T-helper 9 cell (primary cell): ENCODE measurements at places on chromosomes 16 and 17.
A peak's percentile ranks its signal among the peaks of the same experiment; 100 is the strongest.

GRCh38 chr17:36500745-36501225 lies 14.3 kb downstream of the ZNHIT3 start:
- DNase-seq: no peak

- no peak for DNase-seq
These were observed 151.2 kb downstream of the TANC2 start for GRCh38 chr17:63116967-63117830.

DNA sequence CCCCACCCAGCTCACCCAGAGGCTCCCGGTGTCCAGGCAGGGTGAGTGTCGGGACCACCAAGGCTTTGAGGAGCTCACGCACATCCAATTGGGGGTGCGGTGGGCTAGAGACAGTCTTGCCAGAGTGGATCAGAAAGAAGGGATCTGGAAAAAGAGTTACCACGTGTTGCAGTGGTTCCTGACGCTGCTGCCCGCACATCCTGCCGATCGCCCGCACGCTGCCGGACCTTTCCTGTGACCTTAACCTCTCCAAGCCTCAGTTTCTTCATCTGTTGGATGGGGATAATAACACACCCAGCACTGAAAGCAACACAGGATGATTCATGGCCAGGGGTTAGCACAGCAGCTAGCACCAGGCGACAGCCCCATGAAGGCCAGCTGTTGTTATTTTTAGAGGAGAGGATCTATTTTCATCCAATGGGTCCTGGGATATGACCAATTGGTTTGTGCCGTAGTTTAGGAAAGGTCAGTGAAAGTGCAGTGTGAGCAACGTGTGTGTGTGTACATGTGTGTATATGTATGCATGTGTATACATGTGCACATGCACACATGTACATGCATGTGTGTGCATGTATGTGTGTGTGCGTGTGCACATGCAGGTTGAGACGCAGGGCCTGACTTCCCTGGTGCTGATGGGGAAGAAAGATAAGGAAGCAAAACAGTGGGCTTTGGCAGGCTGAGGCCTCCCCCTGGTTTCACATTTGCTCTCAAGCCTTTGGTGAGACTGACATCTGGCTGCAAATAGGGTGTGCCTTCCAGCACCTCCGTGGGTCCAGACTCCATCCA lies 2.5 kb downstream of the ITGAX start:
- DNase-seq: no peak

DNA sequence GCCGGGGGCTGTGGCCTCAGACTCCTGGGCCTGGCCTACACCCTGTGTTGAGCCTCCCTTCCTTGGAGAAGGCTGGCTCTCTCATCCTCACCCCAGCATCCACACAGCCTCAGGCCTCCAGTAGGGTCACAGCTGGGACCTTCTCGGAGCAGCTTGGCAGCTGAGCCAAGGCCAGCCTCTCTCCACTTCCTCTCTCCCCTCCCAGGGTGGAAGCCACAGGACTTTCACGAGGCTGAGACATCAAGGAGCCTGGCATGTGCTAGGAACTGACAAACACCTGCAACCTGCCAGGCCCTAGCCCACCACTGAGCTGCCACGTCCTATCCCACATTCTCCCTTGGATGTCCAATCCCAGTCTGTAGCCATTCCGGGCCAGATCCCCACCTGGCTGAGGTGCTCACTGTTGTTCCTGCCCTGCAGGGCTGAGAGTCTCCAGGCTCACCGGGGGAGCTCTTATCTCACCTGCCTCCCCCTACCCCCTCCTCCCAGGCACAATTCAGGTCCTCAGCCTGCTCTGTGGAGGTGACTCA lies 3.1 kb downstream of the MMP15 start:
- DNase-seq: no peak

- no peak for DNase-seq
These were observed 407 bp downstream of the MCRIP1 start for GRCh38 chr17:81832608-81833159.

DNA sequence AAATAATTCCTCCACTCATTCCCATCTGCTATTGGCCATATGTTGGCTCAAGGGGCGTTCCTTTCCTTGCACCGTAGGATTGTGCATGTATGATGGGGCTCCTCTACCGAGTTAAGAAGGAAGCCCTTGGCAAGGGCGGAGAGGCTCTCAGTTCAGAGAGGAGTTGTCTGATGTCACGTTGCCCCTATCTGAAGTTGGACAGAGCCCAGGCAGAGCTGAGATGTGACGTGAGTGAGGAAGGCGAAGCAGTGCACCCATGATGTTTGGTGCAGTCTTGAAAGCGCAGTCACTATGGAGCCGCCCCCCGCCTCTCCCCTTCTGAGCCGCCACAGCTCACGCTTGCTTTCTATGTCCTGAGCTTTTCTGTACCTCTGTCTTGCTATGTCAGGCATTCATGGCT lies 40.7 kb downstream of the CDH13 start:
- DNase-seq: no peak

DNA sequence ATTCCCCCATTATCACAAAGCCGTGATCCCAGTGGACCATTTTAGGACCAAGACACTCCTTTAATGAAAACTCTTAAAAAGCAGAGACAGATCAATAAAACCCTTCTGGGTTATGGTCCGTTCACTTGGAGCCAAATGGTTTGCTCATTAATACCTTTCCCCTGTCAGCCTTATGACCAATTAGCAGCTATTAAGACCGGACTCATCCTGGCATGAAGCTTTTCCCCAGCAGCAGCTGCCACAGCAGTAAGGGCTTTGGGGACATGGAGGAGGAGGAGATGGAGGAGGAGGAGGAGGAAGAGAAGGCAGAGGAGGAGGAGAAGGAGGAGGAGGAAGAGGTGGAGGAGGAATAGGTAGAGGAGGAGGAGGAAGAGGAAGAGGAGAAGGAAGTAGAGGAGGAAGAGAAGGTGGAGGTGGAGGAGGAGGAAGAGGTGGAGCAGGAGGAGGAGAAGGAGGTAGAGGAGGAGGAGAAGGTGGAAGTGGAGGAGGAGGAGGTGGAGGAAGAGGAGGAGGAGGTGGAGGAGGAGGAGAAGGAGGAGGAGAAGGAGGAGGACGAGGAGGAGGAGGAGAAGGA lies 50.1 kb upstream of the IRX3 start:
- no peak for DNase-seq

GRCh38 chr16:30602616-30603277 lies 7.4 kb downstream of the ZNF689 start:
- no peak for DNase-seq

DNA sequence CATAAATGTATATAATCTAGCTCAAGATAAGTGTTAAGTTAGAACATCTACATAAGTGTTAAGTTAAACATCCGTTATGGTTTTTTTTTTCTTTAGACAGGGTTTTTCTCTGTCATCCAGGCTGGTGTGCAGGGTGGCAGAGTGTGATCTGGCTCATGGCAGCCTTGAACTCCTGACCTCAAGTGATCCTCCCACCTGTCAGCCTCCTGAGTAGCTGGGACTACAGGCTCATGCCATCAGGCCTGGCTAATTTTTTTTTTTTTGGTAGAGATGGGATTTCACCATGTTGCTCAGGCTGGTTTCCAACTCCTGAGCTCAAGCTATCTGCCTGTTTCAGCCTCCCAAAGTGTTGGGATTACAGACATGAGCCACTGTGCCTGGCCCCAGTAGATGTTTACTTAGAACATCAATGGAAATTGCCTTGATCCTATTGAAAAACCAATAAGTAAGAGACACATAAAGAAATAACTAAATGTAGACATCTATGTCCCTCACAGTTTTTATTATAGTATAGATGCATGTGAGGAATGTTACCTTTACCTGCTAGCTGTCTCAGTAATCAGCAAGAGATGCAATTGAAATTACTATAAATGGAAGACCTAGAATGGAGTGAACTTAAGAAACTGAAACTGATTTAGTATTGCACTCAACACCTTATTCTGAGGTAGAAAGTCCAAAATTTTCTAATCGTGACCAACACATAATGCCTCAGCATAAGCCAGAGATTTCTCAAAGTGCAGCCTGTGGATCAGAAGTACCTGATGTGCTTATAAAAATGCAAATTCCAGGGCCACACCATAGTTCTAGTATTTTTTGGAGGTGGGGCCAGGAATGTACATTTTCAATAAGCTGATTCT lies 5.5 kb upstream of the FAM20A start:
- no peak for DNase-seq

- DNase-seq: peak; percentile 41
These were observed 482.6 kb downstream of the NPIPA7 start for GRCh38 chr16:16861546-16861945.

DNA sequence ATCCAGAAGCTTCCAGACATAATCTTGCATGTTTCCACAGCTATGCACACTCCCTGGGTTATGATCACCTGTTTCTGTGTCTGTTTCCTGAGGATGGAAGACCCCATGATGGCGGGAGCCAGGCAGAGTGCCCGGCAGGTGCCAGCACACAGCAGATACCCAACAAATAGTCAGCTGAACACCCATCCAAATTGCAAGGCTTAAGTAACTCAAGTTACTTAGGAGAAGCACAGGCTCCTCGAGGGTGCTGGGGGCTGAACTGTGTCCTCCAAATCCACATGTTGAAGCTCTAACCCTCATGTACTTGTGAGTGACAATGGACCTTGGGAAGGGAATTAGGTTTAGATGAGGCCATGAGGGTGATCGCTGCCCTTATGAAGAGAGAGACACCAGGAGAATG lies 79.5 kb upstream of the DOC2B start:
- no peak for DNase-seq

- no peak for DNase-seq
These were observed 7.5 kb upstream of the CDH5 start for GRCh38 chr16:66359012-66359411.

DNA sequence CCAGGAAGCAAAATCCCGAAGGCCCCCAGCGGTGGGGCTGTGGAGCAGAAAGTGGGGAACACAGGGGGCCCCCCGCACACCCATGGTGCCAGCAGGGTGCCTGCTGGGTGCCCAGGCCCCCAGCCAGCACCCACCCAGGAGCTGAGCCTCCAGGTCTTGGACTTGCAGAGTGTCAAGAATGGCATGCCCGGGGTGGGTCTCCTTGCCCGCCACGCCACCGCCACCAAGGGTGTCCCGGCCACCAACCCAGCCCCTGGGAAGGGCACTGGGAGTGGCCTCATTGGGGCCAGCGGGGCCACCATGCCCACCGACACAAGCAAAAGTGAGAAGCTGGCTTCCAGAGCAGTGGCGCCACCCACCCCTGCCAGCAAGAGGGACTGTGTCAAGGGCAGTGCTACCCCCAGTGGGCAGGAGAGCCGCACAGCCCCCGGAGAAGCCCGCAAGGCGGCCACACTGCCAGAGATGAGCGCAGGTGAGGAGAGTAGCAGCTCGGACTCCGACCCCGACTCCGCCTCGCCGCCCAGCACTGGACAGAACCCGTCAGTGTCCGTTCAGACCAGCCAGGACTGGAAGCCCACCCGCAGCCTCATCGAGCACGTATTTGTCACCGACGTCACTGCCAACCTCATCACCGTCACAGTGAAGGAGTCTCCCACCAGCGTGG lies 6.5 kb downstream of the CBX2 start:
- DNase-seq: no peak

DNA sequence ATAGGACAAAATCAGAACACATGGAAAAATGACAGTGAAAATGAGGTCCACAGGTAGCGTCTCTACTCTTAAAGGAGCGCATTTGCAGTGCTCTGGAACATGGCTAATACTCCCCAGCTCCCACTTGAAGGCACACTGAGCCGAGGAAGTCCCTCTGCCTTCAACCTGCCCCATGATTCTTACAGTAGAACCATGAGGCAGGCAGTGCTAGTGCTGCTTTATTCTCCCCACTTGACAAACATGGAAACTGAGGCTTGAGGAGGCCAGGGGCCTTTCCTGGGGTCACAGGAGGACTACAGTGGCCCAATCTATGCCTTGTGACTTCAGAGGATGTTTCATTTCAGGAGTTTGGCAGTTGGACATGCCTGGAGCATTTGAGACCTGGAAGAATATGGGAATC lies 244.1 kb upstream of the MAF start:
- DNase-seq: no peak

GRCh38 chr16:81105946-81106345 lies 9.8 kb upstream of the GCSH start:
- DNase-seq: no peak

DNA sequence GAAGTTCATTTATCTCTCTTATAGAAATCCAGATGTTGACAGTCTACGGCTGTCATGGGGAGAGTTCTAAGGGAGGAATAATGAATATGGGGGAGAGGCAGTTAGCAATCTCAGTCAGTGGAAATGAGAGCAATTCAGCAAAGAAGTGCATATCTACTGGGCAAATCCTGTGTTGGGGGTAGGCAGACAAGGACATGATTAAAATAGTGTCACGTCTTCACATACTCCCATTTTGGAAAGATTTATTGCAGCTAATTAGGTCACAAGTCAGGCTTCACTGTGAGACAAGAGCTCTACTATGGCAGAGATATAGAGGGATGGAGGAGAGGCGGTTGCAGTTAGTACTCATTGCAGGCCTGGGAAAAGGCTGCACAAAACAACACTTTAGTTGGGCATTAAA lies 29.8 kb downstream of the LRRC36 start:
- no peak for DNase-seq

DNA sequence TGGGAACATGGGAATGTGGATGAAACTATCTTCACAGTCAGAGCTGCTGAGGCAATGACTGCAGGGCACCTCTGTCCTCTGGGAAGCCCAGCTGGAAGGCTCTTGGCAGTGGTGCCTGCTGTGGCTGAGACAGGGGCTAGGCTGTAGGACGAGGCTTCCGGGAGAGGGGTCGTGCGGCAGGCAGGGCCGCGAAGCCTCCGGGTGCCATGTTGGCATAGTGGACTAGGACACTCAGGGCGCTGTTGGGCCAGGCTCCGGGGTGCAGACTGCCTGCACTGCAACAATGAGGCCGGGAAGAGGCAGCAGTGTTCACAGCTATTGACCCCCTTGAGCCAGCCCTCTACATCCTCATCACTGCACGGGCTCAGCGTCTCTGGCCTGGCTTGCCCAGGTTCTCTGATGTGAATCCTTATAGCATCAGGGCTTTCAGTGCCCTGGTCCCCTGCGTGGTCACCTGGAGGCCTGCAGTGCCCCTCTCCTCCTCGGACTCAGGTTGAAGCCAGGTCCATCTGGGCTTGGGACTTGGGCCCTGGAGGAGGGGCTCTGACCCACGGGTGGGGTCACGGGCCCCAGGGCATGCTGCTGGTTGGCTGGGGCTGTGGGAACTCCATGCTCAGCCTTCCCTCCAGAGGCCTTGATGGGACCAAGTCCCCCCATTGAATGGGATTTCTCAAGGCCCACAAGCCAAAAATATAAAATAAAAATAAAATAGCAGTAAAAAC lies 91.6 kb downstream of the TNFRSF13B start:
- DNase-seq: no peak

GRCh38 chr17:66595893-66596292 lies 239.0 kb upstream of the CACNG5 start:
- DNase-seq: no peak

- DNase-seq: no peak
These were observed 107.9 kb upstream of the ZNF469 start for GRCh38 chr16:88274847-88275246.
